Activated CD4-positive, alpha-beta T cell treated with anti-CD3 and anti-CD28 coated beads for 36 hours (primary cell): ENCODE measurements at places on chromosomes 1 and 21. TPM values are rescaled to one million over a fixed set of nuclear protein-coding genes. Genes with fewer than 3 reads are reported as not detected.

DNA sequence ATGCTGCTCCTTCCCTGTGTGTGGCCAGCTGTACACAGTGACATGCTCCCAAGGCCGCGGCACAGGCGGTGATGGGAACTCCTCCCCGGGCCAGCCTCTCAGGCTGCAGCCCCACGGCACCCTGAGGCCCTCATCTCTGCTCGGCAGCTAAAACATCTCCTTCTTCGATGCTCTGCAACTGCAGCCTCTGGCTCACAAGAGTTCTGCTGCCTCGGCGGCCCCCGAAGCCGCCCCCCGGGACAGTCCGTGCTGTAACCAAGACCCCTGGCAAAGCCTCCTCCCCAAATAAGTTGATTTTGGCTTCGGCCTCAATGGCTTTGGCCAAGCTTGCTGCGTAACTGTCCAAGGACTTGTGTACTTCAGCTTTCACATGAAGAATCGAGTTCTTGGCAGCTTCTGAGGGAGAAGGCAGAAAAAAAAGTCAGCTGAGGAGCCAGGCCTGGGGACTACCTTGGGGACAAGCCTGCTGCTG, 51.3 kb downstream of the GPR161 start:
- DNase-seq = no peak
- no peak overlapping the region for H3K27ac ChIP-seq
- H3K36me3 ChIP-seq = no peaks in the 10 kb centered on the region
- no peak overlapping the region for H3K4me3 ChIP-seq
- no peaks in the 10 kb centered on the region for H3K4me1 ChIP-seq

DNA sequence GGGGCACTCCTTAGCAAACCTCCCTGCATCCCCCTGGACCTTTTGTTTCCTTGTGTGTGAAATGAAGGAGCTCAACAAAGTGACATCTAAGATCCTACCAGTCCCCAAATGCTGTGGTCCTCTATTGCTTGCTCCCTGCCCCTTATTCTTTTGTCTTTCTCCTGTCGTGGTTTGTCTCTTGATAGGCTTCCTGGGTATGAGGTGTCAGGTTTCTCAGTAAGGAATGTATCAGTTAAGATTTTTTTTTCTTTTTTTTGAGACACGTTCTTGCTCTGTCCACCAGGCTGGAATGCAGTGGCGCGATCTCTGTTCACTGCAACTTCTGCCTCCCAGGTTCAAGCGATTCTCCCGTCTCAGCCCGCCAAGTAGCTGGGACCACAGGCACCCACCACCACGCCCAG, 16.8 kb downstream of the CNIH3 start:
- H3K4me1 ChIP-seq = peaks cover 7% of the 10 kb centered on the region
- DNase-seq = no peak
- no peaks in the 10 kb centered on the region for H3K36me3 ChIP-seq
- no peak overlapping the region for H3K4me3 ChIP-seq
- no peaks in the 10 kb centered on the region for H3K27me3 ChIP-seq

GRCh38 chr1:157878059-157878458, 36.5 kb upstream of the CD5L start:
- H3K27ac ChIP-seq = no peak overlapping the region
- peaks cover 10% of the 10 kb centered on the region for H3K27me3 ChIP-seq
- no peaks in the 10 kb centered on the region for H3K4me1 ChIP-seq
- no peaks in the 10 kb centered on the region for H3K36me3 ChIP-seq

DNA sequence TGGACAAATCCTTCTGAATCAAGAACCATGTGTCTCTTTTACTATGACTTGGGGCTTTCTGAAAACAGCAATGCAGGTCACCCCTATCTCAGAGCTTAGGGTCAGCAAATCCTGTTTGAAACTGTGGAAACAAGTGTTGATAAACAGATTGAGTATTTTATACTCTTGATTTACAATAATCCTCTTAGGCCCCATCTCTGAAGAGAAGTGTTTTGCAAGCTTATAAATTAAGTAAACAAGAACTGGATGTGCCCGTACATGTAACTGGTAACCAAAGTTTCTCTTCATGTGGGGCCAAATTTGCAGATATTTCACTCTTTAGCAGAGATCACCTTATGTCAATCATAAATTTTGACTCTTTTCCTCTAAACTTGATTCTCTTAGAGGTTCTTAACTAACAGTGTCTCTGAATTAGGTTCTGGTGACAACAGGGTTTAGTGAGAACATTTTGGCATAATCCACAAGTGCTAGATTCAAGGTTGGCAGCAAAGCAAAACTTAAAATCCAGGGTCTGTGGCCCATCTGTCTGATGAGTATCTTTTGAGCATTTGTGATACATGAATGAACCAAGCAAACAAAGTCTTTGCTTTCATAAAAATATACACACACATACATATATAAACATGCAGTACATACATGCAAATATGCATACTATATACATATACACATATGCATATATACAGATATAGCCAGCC, 183.0 kb upstream of the HOOK1 start:
- H3K4me1 ChIP-seq = no peaks in the 10 kb centered on the region
- no peaks in the 10 kb centered on the region for H3K27me3 ChIP-seq
- H3K4me3 ChIP-seq = no peak overlapping the region
- no peak overlapping the region for H3K27ac ChIP-seq
- no peak for DNase-seq

GRCh38 chr1:31878058-31878457, 60.1 kb downstream of the PTP4A2 start:
- no peak overlapping the region for H3K4me3 ChIP-seq
- peaks cover under 1% of the 10 kb centered on the region for H3K36me3 ChIP-seq
- no peak overlapping the region for H3K27ac ChIP-seq
- H3K27me3 ChIP-seq = no peaks in the 10 kb centered on the region

The S1PR1 gene
- total RNA-seq = 130 TPM

DNA sequence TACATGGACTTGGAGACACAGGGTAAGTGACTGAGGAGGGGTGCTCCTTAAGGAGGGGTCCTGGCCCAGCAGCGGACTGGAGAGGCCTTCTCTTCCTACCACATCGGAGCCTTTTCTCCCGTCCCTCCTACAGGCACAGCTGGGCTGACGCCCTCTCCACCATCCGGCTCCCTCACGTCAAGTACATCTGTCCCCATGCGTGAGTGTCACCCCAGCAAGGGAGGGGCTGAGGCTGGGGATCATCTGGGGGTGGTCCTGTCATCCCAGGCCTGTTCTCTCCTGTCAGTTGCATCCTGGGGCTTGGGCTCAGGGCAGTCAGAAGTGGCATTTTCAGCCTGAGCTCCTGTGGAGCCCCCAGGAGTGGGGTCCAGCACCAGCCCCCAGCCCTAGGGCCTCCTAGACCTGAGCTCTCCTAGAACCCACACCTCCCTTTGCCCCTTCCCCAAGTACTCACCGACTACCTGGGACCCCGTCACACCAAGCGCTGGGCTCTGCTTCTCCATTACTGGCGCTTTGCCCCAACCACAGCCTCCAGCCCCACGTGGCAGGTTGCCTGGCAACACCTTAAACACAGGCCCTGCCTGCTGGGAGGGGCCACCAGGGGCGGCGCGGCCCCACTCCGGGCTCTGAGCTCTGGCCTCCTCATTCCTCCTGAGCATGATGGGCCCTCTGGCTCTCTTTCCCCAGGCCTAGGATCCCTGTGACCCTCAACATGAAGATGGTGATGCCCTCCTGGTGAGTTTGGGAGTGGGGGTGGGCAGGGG, 2.3 kb downstream of the LYPLA2 start:
- H3K27ac ChIP-seq = no peak overlapping the region
- DNase-seq = peak; percentile 63
- H3K36me3 ChIP-seq = peaks cover 14% of the 10 kb centered on the region
- H3K4me3 ChIP-seq = peak overlapping the region; percentile 7
- no peaks in the 10 kb centered on the region for H3K27me3 ChIP-seq
- H3K4me1 ChIP-seq = peaks cover 13% of the 10 kb centered on the region

DNA sequence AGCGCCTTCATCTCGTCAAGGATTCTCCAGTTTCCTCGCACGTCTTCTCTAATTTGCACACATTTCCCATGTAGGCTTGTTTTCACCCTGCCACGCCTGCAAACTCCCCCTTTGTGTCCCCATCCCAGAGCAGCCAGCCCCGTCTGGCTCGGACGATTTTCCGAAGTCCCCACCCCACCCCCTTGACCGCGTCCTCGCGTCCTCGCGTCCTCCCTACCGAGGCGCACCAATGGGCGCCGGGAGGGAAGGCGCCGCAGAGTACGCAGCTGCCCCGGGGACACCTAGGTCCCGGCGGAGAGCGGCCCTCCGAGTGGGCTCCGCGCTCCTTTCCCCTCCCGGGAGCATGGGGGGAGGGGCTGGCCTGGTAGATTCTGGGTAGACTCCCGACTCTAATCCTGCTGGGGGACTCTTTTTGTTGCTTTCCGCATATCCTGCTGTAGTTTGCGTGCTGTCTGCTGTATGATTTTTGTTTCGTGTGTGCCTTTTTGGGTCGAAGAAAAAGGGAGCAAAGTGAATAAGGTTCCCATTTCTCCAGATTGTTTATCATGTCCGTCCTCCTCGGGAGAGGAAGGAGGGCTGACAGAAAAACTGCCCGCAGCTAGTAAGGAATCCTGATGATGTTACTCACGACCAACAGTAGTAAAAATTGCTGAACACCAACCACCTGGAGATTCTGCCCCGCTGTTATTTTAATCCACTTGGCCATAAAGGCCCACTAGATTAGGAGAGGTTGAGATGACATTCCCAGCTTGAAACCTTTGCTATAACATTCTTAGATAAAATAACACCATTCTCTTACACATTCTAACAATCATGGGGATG, 1.5 kb downstream of the CACHD1 start:
- H3K36me3 ChIP-seq = no peaks in the 10 kb centered on the region
- DNase-seq = peak; percentile 46
- H3K27ac ChIP-seq = peak overlapping the region; percentile 77
- peaks cover 17% of the 10 kb centered on the region for H3K4me1 ChIP-seq
- H3K27me3 ChIP-seq = peaks cover 32% of the 10 kb centered on the region
- H3K4me3 ChIP-seq = peak overlapping the region; percentile 82
